GM06990 (cell line): ENCODE measurements at places on chromosomes 16 and 17.
A peak's percentile ranks its signal among the peaks of the same experiment; 100 is the strongest.

GRCh38 chr17:9094193-9094592, 72.9 kb downstream of the NTN1 start:
- DNase-seq, result no peak

GRCh38 chr16:871562-872345, 71.2 kb upstream of the GNG13 start:
- no peak for DNase-seq

DNA sequence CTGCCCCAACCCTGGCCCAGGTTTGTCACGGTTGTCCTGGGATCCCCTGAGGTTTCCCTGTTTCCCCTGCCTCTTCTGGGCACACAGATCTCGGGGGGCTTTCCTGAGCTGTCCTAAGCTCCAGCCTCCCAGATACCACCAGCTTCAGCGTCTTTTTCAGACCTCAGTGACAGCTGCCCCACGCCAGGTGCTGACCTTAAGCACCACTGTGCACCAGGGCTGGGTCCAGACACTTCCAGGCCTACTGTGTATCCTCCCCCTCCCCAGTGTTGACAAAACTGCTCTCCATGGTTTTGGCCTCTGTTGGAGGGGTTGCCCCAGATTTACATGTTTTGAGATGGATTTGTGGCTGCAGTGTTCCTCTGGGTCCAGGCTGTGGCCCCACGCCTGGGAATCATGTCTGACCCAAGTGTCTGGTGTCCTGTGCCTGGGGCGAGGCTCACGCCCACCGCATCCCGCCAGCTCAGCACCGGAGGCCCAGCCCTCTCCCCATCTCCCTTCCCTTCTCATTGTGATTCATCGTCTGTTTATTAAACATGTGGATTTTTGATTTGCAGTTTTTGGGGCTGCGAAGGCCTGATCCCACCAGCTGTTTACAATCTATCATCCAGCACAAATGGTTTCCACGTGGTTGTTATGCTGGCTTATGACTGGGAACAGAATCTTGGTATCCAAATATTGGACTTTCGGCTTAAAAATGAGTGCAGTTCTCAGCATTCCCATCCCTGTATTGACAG, 82.1 kb downstream of the METRNL start:
- DNase-seq, result no peak

DNA sequence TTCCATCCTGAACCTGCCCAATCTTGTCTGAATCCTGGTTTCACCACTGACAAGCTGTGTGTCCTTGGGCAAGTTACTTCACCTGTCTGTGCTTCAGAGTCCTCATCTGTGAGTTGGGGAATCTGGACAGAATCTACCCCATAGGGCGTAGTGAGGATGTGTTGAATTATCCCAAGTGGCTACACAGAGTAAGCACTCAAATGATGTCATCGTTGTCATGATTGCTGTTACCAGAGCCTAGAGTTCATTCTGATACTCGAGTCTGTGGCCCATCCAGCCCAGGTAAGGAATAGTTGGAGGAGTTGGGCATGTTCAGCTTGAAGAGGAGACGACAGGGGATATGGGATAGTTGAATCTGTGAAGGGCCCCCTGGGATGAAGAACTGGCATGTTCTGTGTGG, 45.9 kb downstream of the MAPT start:
- no peak for DNase-seq

GRCh38 chr17:12567077-12568053, 98.3 kb upstream of the MYOCD start:
- no peak for DNase-seq

- DNase-seq, result no peak
These were observed 35.6 kb downstream of the RNF213 start for GRCh38 chr17:80296221-80296620.

GRCh38 chr17:42182927-42183734, 2.1 kb downstream of the HCRT start:
- no peak for DNase-seq

GRCh38 chr17:75270966-75271232, at the start of gene MIF4GD:
Gene MIF4GD, minus strand, starts transcription at chr17:75271231. Its CDS starts 1,036 bp downstream, at chr17:75270195.
- DNase-seq, result no peak

GRCh38 chr17:40485851-40486521, 15.4 kb downstream of the TNS4 start:
- no peak for DNase-seq

GRCh38 chr16:47377154-47377553, 83.7 kb downstream of the ITFG1 start:
- no peak for DNase-seq

DNA sequence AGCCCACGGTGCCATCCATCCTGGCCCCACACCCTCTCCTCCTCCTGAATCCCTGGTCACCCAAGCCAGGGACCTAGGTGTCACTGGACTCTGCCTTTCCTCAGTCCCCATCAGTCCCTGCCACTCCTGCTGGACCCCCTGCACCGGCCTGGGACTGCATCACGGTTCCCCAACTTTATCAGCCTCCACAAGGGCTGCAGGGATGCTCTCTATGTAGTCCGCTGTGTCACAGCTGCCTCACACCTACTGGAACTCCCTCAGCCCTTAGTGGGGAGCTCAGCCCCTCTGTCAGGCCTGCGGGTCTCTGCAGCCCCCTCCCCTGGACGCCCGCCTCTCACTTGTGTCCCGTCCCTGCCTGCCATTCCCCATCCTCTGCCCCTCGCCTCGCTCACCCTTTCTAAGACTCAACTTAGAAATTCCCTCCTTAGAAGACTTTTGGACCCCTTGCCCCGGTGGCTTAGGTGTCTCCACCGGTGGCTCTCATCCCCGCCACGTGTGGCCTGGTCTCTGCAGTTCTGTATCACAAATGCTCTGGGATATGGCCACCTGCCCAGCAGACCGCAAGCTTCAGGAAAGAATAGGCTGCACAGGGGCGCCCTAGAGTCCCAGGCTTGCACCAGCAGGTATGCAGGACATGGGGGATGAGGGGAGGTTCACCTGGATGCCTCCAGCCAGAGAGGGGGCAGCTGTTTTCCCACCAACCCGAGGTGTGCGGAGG, 62.9 kb downstream of the PRMT7 start:
- DNase-seq, result no peak

DNA sequence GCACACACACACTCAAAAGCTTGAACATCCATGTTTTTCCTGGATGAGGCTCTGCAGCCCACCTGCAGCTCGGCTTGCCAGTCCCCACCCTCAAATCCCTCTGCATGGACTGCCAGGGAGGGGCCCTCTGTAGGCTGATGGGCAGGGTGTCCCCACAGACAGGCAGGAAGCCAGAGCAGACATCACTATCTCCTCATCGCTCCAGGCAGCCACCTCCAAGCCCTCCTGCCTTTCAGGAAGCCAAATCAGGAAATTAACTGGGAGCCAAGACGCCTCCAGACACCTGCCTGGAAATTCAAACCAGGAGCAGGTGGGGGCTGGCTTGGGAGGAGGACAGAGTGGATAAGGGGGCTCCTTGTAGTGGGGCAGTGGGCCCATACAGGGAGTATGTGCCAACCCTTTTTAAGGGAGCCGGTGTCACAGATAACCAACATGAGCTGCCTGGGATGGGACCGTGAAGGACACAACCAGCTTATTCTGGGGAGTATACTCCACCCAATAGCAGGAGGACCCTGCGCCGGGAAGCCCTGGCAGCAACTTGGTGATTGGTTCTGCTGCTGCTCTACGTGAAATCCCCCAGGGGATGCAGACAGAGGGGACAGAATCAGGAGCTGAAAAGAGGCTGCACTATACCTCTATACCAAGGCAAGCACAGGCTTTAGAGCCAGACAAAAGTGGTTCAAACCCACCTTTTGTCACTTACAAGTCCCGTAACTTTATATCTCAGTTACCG, 139.1 kb downstream of the CCT6B start:
- DNase-seq, result no peak

DNA sequence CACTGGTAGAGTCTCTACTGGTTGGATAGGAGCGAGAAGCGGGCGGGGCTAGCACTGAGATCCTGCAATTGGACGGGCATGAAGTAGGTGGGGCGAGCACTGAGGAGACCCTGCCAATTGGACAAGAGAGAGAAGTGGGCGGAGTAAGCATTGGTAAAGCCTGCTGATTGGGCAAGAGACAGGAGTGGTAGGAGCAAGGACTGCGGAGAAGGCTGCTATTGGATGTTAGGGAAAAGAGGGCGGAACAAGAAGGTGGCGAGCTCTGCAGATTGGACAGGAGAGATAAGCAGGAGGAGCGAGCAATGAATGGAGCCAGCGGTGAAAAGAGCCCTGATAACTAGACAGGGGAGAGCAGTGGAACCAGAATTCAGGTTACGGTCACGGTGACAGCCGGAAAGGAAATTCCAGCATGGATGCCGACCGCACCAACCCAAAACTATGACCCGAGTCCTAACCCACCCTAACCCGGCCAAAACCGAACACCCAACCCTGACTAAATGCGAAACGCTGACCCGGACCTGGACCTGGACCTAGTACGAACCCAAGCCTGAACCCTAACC, 4.8 kb downstream of the SCGB1C2 start:
- no peak for DNase-seq

DNA sequence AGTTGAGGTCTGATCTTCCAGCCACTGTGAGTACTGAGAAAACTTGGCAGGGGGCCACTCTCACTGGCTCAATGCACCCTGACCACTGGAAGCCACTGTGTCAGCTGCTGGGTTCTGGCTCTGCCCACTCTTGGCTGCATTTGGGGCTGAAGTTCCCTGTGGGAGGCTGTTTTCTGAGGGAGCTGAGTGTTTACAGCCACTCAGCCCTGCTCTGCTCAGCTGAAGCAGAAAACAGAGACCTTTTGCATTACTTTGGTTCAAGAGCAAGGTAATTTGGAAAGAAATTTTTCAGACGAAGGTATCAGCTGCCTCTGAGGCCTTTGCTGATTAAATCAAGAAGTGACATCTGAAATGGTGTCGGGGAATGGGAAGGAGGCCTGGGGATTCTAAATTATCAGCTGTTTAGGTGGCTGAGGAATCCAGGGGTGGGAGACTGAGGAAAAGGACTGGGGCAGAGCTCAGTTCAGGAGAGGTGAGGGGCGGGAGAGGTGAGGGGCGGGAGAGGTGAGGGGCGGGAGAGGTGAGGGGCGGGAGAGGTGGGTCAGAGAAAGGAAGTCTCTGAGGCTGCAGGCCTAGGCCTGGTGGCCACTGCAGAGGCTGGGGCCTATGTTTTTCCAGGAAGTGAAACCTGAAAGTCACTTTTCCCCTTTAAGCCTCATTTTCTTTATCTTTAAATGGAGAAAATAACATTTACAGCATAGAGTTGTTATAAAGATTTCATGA, at the start of gene ACSM5:
Gene ACSM5 (plus strand): TSS at position 137 of the 723 bp plus-strand sequence. CDS start 1,951 bp downstream, outside the sequence.
- DNase-seq, result no peak

- no peak for DNase-seq
These were observed 33.1 kb downstream of the LMF1 start for GRCh38 chr16:937723-938122.

- no peak for DNase-seq
These were observed 619.9 kb upstream of the SOX9 start for GRCh38 chr17:71500761-71501555.

- DNase-seq, result peak; percentile 13
These were observed at the start of gene MEIOB for GRCh38 chr16:1871974-1872635. Gene MEIOB, minus strand, starts transcription at chr16:1872164. Its CDS starts 3,989 bp downstream, at chr16:1868175.

GRCh38 chr16:54397190-54397835, 110.7 kb upstream of the IRX3 start:
- no peak for DNase-seq

GRCh38 chr17:79262624-79263023, 188.0 kb downstream of the ENGASE start:
- no peak for DNase-seq

DNA sequence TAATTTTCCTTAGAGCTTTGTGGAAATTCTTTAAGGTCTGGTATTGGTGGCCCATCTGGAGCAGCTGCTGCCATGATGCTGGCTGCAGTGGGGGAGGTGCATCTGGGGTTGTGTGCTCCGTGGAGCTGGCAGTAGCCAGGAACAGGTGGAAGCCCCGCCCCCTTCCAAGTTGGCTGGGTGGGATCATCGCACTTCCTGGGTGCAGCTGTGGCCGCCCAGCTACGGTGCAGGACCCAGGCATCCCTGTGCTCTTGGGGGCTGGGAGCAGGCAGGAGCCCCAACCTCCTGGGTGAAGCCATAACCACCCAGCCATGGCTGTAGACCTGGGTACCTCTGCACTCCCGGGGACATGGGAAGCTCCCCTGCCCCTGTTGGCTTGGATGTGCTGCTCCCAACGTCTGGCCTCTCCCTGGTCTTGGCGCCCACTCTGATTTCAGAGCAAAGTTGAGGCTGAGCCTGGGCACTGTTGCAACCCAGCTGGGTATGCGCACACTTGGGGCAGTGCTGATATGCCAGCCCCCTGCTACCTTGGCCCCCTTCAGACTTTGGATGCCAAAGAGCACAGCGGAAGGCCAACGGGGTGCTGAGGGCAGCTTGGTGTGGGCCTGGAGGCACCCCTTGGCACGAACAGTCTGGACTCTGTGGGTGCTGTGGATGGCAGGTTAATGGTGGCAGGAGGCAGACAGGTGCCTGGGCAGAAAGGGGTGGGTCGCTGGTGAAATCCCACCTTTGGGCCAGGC, 145.2 kb downstream of the MYO1D start:
- DNase-seq, result no peak

GRCh38 chr17:30477774-30478115, 537 bp downstream of the GOSR1 start:
- no peak for DNase-seq

GRCh38 chr17:62657690-62658089, 30.2 kb downstream of the MRC2 start:
- DNase-seq, result no peak

GRCh38 chr17:74119049-74119580, 84.4 kb upstream of the RPL38 start:
- no peak for DNase-seq

- no peak for DNase-seq
These were observed 5.3 kb downstream of the TMEM97 start for GRCh38 chr17:28324267-28324745.

DNA sequence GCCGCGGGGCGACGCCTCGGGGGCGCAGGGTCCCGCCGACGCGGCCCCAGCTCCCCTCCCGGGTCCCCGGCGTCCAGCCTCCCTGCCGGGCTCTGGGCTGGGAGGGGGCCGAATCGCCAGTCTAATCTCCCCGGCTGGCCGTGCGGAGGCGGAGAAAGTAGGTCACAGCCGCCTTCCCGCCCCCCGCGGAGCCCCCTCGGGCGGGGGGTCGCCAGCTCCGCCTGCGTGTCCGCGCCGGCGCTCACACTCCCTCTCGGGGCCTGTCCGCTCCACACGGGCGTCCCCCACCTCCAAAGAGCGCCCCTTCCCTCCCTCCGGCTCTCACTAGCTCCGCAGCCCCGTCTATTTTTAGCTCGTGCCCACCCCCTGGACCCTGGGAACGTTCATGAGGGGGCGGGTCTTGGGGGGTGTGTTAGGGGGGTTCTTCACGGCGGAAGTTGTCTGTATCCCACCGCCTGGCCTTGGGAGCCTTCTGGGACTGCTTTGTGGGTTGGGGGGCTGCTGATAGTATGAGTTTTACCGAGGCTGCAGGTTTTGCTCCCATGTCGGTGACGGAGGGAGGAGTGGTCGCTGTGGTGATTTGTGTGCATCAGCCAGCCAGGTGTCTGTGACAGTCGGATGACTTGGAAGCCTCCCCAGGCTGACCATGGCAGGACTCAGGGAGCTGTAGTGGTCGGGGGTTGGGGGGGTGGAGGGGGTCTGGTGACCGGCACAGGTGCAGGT, 1.1 kb downstream of the ATP1B2 start:
- no peak for DNase-seq

DNA sequence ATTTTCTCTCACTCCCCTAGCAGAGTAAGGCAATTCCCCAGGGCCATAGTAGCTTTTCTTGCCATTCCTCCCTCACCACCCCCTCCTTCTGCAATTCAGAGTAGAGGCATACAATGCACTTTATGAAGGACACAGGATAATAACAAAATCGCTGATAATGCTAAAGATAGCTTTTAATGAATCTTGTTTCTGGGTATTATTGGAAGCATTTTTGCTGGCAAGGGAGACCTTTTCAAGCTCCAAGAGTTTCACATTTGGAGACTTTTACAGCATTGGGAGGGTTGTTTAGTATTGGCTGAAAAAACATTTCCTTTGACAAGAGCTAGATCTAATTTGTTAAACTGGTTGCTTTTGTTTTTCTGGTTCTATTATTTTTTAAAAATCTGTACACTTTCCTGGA, 573.0 kb upstream of the C16orf82 start:
- DNase-seq, result no peak
